Aorta (tissue), 5 donors: ENCODE measurements at places on chromosomes 13 and 19. TPM values are rescaled to one million over a fixed set of nuclear protein-coding genes. Genes with fewer than 3 reads are reported as not detected.

FSD1 gene
- 0.84 TPM for total RNA-seq

- H3K27me3 ChIP-seq, result no peaks in the 10 kb centered on the region
- no peaks in the 10 kb centered on the region for H3K36me3 ChIP-seq
- H3K4me1 ChIP-seq, result no peaks in the 10 kb centered on the region
- DNase-seq, result no peak
Observed at GRCh38 chr19:14248578-14249011, 42.6 kb upstream of the ADGRL1 start.

DNA sequence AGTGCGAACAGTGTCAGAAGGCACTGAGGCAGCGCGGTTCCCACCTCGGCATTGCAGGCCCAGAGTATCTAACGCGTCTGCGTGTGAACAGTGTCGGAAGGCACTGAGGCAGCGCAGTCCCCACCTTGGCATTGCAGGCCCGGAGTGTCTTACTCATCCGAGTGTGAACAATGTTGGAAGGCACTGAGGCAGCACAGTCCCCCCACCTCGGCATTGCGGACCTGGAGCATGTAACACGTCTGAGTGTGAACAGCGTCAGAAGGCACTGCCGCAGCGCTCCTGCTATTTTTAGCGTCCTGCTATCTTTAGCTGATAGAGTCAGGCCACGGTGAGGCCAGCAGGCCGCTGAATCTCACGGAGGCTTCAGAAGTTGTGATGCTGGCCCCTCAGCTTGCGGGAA lies 39.6 kb downstream of the ATP11A start:
- no peak for DNase-seq
- no peak overlapping the region for H3K27ac ChIP-seq
- H3K36me3 ChIP-seq, result no peaks in the 10 kb centered on the region
- no peaks in the 10 kb centered on the region for H3K27me3 ChIP-seq
- H3K4me3 ChIP-seq, result no peak overlapping the region
- no peaks in the 10 kb centered on the region for H3K4me1 ChIP-seq

TMEM238 gene
- total RNA-seq, result 0.94 TPM

DNA sequence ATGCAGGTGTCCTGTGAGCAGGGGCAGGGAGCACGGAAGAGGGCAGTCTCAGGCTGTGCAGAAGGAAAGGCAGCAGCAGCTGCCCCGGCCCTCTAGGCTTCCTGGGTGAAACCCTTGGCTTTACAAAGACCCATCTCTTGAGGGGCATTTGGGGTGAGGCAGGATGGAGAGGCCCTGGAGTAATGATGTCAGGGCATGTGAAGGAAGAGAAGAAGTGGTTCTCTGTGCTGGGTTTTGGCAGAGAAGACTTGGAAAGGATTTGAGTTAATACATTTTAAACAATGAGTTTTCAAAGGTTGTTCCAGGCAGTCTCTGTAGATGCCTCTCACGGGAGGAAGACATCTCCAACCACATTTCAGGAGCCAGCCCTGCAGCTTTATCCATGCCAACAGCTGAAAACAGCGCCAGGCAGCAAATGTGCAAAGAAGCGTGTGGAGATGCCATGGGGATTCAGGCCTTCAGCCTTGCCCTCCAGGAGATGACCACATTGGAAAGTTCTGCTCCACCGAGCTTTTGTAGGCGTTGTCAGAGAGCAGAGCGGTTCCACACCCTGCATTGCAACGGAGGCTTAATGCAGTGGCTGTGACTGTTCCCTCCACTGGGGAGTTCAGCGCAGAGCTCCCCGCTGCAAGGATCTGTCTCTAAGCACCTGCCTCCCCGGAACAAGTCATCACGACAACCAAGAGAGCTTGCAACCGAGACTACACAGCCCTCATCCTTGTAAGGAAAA lies 322.8 kb downstream of the UQCRFS1 start:
- H3K4me1 ChIP-seq, result no peaks in the 10 kb centered on the region
- no peak overlapping the region for H3K27ac ChIP-seq
- no peak for DNase-seq
- no peaks in the 10 kb centered on the region for H3K36me3 ChIP-seq
- no peaks in the 10 kb centered on the region for H3K27me3 ChIP-seq

- no peaks in the 10 kb centered on the region for H3K4me1 ChIP-seq
- no peaks in the 10 kb centered on the region for H3K27me3 ChIP-seq
- no peaks in the 10 kb centered on the region for H3K36me3 ChIP-seq
- peak overlapping the region; percentile 77 for H3K4me3 ChIP-seq
Observed at GRCh38 chr19:18279516-18280246, 1.7 kb downstream of the JUND start.

FGF14 gene
- 0.84 TPM for total RNA-seq

NCR1 gene
- 0.72 TPM for total RNA-seq

ZNF677 gene
- 23.5 TPM for total RNA-seq

LONP1 gene
- 40.3 TPM for total RNA-seq

DNA sequence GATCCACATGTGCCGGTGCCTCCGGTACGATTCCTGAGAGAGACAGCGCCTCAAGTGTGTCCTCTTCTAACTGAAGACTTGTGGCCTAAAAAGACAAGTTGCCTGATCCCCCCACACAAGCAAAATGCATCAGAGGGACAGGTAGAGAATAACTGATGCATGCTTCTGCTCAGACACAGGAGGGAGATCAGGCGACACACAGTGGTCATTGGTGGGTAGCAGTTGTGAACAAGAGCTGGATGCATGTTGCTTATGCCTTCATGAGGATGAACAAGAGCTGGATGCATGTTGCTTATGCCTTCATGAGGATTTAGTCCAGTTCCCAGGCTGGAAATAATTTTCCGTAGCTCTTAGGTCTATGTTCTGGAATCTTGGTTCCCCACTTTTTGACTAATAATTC lies 505.6 kb downstream of the MYO16 start:
- H3K27ac ChIP-seq, result no peak overlapping the region
- DNase-seq, result no peak
- H3K4me1 ChIP-seq, result no peaks in the 10 kb centered on the region
- no peaks in the 10 kb centered on the region for H3K27me3 ChIP-seq
- H3K36me3 ChIP-seq, result no peaks in the 10 kb centered on the region

DNA sequence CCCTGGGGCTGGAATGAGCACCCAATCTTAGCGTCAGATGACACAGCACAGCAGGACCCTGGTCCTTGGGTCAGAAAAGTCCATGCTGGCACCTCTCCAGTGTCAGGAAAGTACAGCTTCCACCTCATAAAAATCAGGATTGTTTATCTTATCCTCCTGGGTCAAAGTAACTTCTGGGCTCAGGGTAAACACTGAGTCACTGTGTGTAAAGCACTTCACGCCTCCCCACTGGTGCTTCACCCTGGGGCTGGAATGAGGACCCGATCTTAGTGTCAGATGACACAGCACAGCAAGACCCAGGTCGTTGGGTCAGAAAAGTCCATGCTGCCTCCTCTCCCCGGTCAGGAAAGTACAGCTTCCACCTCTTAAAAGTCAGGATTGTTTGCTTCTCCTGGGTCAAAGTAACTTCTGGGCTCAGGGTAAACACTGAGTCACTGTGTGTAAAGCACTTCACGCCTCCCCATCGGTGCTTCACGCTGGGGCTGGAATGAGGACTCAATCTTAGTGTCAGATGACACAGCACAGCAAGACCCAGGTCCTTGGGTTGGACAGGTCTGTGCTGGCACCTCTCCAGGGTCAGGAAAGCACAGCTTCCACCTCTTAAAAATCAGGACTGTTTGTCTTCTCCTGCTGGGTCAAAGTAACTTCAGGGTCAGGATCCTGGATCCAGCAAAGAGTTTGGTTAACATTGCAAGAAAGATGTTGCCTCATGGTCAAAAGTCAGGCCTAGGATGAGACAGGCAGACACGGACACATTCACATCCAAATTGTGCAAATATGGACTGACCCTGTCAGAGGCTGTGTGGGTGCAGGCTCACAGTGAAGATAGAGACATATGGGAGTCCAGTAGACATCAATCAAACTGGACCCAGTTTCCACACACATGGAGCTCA lies 39.2 kb upstream of the CYP2A7 start:
- no peaks in the 10 kb centered on the region for H3K27me3 ChIP-seq
- H3K4me3 ChIP-seq, result no peak overlapping the region
- H3K36me3 ChIP-seq, result no peaks in the 10 kb centered on the region
- DNase-seq, result no peak

ZSCAN4 gene
- total RNA-seq, result not detected

PLIN5 gene
- total RNA-seq, result 2.0 TPM

- no peak for DNase-seq
- H3K27me3 ChIP-seq, result no peaks in the 10 kb centered on the region
- no peaks in the 10 kb centered on the region for H3K36me3 ChIP-seq
- H3K4me3 ChIP-seq, result no peak overlapping the region
- H3K27ac ChIP-seq, result no peak overlapping the region
- no peaks in the 10 kb centered on the region for H3K4me1 ChIP-seq
Observed at GRCh38 chr19:44803442-44804428, 5.2 kb upstream of the BCAM start.

GRCh38 chr13:46721054-46721453 lies 75.9 kb downstream of the ESD start:
- no peaks in the 10 kb centered on the region for H3K27me3 ChIP-seq
- peak; percentile 52 for DNase-seq
- no peaks in the 10 kb centered on the region for H3K4me1 ChIP-seq
- H3K36me3 ChIP-seq, result no peaks in the 10 kb centered on the region

DNA sequence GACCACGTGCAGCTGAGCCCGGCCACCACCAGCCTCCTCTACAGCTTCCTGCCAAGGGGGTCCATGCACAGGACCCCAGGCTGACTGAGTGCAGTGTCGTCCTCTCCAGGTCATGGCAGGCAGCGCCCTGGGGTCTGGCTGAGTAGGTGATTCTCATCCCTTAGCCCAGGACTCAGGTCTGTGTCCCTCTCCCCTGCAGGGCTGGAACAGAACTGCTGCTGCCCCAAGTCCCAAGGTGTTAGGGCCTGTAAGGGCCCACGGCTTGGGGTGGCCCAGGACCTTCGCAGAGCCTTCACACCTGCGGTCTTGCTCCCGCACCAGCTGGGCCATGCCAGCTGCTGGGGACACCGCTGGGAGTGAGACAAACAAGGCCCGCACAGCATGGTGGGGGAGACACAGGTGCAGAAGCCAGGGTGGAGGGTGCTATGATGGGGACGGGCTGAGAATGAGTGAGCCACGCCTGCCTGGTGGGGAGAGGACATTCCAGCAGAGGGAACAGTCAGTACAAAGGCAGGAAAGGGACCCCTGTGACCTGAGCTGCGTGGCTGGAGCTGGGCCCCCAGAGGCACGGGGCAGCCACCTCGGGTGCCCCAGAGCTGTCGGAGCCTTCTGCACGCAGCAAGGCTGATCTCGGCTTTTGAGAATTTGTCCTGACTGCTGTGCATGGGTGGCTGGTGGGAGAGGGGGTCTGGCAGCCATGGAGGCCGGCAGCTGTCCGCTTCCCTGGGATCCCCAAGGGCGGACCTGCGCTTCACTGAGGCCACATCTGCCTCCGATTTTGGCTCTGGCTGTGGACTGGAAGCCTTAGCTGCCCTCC lies 11.9 kb downstream of the PLEKHF1 start:
- no peak for DNase-seq
- H3K4me3 ChIP-seq, result no peak overlapping the region
- H3K27ac ChIP-seq, result no peak overlapping the region
- no peaks in the 10 kb centered on the region for H3K27me3 ChIP-seq

DNA sequence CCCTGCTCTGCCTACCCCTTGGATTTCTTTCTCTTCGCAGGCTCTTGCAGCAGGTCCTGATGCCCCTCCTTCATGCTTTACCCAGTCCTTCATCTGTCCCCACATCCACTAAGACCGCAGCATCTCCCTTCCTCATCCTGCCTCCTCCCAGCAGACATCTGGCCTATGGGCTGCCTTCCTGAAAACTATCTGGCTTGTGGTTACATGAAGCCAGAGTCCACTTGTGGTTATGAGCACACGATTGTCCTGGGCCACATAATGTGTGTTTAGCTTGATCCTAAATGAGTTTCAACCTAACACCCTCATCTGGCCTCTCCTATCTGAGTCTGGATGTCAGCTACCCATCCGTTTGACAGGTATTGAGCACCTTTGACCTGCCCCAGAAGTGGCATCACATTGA lies 5.5 kb upstream of the ZNF175 start:
- no peak overlapping the region for H3K27ac ChIP-seq
- H3K36me3 ChIP-seq, result no peaks in the 10 kb centered on the region
- no peak overlapping the region for H3K4me3 ChIP-seq
- no peaks in the 10 kb centered on the region for H3K27me3 ChIP-seq
- no peak for DNase-seq
- no peaks in the 10 kb centered on the region for H3K4me1 ChIP-seq

- DNase-seq, result no peak
- no peaks in the 10 kb centered on the region for H3K36me3 ChIP-seq
- no peak overlapping the region for H3K27ac ChIP-seq
- no peak overlapping the region for H3K4me3 ChIP-seq
- H3K27me3 ChIP-seq, result no peaks in the 10 kb centered on the region
Observed at GRCh38 chr13:20263393-20264044, 31.4 kb upstream of the GJB6 start.

CGB2 gene
- total RNA-seq, result not detected

- H3K4me1 ChIP-seq, result no peaks in the 10 kb centered on the region
- H3K27me3 ChIP-seq, result no peaks in the 10 kb centered on the region
- no peaks in the 10 kb centered on the region for H3K36me3 ChIP-seq
- no peak overlapping the region for H3K27ac ChIP-seq
Observed at GRCh38 chr19:29372921-29373797, 152.6 kb upstream of the VSTM2B start.
